ENCODE measurements at places on chromosomes 1 and 21. TPM values are rescaled to one million over a fixed set of nuclear protein-coding genes. Genes with fewer than 3 reads are reported as not detected.

ERICH3 gene
- total RNA-seq, result not detected

CNKSR1 gene
- 0.19 TPM for total RNA-seq

CFHR5 gene
- not detected for total RNA-seq

CFAP45 gene
- total RNA-seq, result 0.28 TPM

PRRX1 gene
- 101 TPM for total RNA-seq
